ENCODE measurements at places on chromosomes 4 and X. TPM values are rescaled to one million over a fixed set of nuclear protein-coding genes. Genes with fewer than 3 reads are reported as not detected.

BEX3 gene
- 62.6 TPM for polyA plus RNA-seq

SGMS2 gene
- polyA plus RNA-seq = 6.3 TPM

TMEM144 gene
- polyA plus RNA-seq = 6.4 TPM

SHISA3 gene
- 7.2 TPM for polyA plus RNA-seq

SFRP2 gene
- 2.0 TPM for polyA plus RNA-seq

MED12 gene
- 4.9 TPM for polyA plus RNA-seq

ADGRG4 gene
- polyA plus RNA-seq = not detected

FRMD7 gene
- polyA plus RNA-seq = not detected

SSX4B gene
- not detected for polyA plus RNA-seq

P2RY4 gene
- 0.44 TPM for polyA plus RNA-seq

GRCh38 chr4:72701987-72702819, 133.2 kb upstream of the ADAMTS3 start:
- H3K36me3 ChIP-seq = no peaks in the 10 kb centered on the region
- H3K27ac ChIP-seq = no peak overlapping the region
- H3K27me3 ChIP-seq = no peaks in the 10 kb centered on the region
- no peak for DNase-seq
- H3K4me1 ChIP-seq = no peaks in the 10 kb centered on the region

DNA sequence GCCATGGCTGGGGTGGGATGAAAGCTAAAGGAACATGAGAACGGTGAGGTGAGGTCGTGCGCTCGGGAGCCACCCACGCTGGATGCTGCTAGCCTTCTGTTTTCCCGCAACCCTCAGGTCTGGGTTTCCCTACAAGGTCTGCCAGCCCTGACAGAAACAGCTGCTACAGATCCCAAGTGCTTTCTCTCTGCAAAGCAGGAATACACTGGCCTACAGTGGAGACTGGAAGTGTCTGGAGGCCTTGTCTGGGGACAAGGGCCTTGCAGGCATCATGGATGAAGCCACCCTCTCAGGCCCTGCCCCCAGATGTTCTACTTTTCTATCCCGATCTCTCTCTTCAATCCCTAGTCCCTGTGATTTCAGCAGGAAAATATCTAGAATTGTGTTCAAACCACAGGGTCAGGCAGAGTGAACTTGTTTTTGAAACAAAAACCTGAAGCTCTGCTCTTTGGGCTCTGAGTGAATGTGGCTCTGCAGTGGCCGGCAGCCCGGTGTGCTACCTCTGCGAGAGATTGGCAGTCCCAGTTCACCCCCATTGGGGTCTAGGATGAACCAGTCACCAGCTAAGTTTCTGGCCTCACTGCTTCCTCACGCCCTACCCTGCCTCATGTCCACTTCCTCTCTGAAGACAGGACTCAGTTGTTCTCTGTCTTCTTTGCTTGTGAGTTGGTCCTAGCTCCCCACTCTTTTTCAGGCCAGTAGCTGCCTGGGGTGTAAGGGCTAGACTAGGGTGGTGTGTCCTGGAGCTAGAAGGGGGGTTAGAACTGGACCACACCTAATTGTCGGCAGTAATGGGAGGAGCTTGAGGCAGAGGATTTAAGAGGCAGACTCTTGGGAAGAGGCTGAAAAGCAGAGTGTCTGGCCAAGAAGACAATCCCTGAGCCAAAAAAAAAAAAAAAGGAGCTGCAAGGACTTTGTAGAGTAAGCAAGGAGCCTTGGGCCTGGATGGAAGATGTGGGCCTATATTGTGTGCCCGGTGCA, 89.6 kb downstream of the RTL5 start:
- peak overlapping the region; percentile 89 for H3K27ac ChIP-seq
- DNase-seq = peak; percentile 68
- peaks cover 2% of the 10 kb centered on the region for H3K27me3 ChIP-seq
- H3K4me3 ChIP-seq = no peak overlapping the region
- H3K4me1 ChIP-seq = peaks cover 49% of the 10 kb centered on the region
- H3K36me3 ChIP-seq = no peaks in the 10 kb centered on the region

- H3K27me3 ChIP-seq = peaks cover 24% of the 10 kb centered on the region
- no peaks in the 10 kb centered on the region for H3K4me1 ChIP-seq
- no peak overlapping the region for H3K27ac ChIP-seq
- DNase-seq = peak; percentile 27
- H3K4me3 ChIP-seq = no peak overlapping the region
- H3K36me3 ChIP-seq = no peaks in the 10 kb centered on the region
These were observed 29.5 kb upstream of the JAKMIP1 start for GRCh38 chr4:6229671-6230501.
